Ecto neural progenitor cell (in vitro differentiated cells): ENCODE measurements at places on chromosomes 5 and 9.
A peak's percentile ranks its signal among the peaks of the same experiment; 100 is the strongest.

DNA sequence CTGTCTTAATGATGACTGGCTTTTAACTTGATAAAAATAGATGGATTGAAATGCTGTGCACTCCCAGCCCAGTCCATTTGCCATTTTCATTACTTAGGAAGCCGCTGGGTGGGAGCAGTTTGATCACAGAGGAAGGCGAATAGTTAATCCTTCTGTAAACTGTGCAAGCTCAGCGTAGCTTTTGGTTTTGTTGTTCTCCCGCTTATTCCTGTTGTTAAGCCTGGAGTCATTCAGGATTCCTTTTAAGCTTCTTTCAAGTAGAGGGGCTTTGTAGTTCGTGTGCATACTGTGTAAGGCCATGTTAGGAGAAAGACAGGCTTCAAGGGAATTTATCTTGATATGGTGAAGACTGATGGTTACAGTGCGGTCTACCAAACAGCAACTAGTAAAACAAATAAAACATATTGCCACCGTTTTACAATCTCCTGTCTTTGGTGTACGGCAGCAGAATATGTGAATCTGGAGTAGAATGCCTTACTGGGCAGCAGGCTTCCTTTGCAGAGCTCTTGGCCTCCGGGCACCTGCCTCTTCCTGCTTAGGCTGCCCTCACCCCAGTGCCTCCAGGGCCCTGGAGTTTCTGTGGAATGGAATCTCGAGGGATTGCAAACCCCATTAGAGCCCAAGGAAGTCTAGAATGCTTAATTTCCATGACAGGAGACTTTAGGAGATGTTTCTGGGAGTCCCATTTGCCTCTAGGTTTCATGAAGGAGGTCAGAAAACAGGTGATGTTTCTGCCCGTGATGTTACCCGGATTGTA lies 141.4 kb downstream of the TRIO start:
- DNase-seq: peak; percentile 67

- DNase-seq: no peak
Measured at GRCh38 chr9:113598883-113599282, 135.4 kb downstream of the RGS3 start.

GRCh38 chr5:160269017-160269416 lies 39.7 kb downstream of the FABP6 start:
- no peak for DNase-seq

- DNase-seq: no peak
Measured at GRCh38 chr9:135479469-135480052, at the start of gene PPP1R26. PPP1R26 (plus strand) TSS chr9:135479782; CDS start chr9:135484511, 4,729 bp downstream.

DNA sequence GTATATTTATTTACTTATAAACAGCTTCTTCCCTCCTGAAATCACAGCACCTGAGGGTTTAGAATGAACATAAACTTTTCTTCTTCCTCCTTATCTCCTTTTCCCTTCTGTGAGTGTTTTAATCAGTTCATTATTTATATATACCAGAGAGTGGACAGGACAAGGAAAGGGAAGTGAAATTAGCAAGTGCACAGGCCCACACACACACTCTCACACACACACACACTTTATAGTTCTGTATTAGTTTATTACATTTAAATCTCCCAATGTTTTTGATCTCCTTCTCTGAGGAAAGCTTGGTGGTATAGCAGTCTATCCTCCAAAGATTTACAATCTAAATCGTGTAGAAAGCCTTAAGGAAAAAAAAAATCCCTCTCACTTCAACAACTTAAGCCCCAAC lies 353.5 kb downstream of the NDUFS4 start:
- DNase-seq: no peak

- DNase-seq: no peak
Measured at GRCh38 chr9:90044263-90044662, 439.5 kb downstream of the GADD45G start.

- no peak for DNase-seq
Measured at GRCh38 chr5:160621526-160621925, 199.9 kb downstream of the PTTG1 start.

- no peak for DNase-seq
Measured at GRCh38 chr9:27763831-27764230, 190.6 kb upstream of the C9orf72 start.

DNA sequence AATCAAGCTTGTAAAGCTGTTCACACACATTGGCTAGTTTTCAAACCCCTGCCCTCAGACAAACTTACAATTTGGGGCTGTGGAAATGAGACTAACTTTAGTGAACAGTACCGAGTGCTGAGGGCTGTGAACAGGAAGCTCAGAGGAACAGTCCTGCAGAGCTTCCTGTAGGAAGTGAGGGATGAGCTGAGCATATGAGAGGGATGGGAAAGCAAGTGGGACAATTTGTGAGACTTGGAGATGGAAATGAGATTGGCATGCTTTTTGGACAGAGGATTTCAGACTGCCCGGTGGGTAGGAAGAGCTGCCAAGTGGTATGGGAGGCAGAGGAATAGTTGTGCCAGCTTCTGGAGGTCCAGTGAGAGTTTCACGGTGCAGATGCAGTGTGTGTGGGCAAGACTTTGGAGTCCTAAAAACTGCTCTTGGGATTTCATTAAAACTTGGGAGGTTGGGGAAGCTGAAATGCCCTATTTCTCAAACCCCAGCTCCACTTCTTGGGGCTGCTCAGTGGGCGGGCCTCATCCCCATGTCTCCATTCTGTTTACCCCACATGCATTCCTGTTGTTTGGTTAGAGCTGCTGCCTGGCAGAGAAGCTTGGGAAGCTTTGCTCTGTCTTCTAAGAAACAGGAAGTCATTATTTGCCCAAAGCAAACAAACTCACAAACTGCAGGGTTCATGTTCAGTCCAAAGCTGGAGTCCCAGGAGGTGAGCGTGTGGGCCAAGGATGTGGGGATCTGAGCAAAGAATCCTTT lies 267.5 kb downstream of the ZSWIM6 start:
- DNase-seq: no peak

DNA sequence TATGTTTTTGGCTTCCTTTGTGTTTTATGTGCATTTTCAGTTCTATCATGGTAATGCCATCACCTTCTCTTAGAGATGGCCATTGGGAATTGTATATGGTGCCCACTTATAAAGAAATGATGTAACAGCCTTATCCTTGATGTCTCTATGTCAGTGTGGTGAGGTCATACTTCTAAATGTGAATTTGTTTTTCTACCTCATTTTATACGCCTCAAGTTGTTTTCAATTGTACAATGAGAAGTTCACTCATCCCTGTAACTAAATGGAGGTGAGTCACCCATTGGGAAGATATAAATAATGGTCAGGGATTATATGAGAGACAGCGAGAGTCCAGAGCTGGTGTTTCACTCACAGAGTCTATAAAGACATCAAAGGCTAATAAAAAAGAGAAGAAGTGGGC lies 402.4 kb downstream of the AGTPBP1 start:
- no peak for DNase-seq

DNA sequence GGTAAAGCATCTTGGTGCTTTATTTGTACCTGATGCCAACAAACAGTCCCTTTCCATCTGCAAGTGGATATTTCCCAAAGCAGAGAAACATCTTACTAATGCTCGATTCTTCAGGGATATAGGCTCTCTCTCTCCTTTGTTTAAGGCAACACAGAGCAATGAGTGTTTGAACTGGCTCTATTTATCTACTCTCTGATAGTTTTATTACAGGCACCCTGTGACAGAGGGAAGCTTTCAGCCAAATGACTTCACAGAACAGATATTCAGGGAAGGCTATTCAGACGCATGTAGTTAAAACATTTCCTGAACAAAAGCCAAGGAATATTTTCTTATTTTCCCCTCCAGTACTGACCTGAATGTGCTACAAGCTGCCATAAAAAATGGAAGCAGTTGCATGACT lies 141.8 kb downstream of the YIPF5 start:
- DNase-seq: no peak

DNA sequence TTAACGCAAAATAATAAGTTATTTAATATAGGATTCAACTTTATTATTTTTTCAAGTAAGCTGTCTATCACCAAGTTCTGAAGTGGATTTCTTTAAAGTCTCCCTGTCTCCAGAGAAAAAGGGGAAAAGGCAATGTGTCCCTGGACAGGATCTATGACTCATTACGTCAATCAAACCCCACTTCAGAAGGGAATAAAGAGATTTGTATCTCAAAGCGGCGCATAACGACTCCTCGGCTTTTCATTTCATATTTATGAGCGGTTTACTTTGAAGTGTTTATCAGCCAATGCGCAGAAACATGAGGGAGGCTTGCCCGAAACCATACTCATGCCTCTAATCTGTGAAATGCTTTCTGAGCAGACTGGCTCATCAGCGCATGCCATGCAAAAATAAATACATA lies 938.6 kb upstream of the WWC1 start:
- no peak for DNase-seq

DNA sequence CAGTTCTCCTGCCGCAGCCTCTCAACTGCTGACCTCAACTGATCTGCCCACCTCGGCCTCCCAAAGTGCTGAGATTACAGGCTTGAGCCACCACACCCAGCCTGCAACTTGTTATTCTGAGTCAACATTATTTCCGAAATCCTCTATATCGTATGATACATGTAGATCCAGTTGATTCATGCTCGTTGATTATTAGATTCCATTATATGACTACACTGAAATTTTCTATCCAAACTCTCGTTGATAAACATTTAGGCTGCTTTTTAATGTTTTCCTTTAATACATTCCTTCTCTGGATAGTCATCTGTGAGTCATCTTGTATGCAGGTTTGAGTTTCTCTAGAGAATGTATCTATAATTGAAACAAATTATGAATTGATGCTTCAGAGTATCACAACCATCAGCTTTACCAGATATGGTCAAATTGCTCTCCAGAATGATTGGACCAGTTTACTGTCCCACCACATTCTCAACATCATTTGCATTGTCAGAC lies 4.1 kb downstream of the CDK7 start:
- no peak for DNase-seq

DNA sequence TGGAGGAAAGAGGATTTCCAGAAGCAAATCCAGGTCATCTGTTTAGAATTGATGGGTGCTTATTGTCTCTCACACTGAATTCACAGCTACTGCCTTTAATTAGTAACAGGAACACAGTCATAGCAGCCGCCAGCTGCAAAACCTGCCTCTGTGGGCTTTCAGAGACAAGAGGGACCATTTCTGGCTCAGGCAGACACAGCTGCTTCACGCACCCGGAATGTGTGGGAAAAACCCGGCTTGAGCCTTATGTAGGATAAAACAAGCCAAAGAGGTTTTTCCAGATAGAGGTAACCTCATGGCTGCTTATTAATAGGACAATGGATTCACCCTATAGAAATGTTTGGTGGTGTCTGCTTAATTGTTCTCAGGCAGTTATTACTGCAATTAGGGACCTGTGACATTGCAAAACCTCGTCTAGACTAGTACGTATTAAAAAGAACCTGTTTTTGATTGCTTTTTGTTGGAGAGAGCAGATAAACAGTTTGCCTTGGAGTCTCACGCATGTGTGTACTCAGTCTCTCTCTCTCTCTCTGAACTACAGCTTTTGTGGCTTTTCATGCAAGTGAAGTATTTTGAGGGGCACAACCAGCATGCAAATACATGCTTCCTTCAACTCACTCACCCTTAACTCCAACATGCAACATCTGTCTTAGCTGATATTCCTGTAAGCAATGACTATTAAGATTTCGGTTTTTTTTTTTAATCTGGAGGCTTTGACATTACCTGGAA lies 302.7 kb downstream of the PLK2 start:
- DNase-seq: no peak

- peak; percentile 82 for DNase-seq
Measured at GRCh38 chr5:159209438-159210209, at the start of gene RNF145. RNF145 (minus strand) TSS chr5:159209553; CDS start chr5:159203617, 5,936 bp downstream.

GRCh38 chr9:38125889-38126288 lies 56.9 kb upstream of the SHB start:
- no peak for DNase-seq

GRCh38 chr9:124857533-124858162 lies 4.1 kb downstream of the RPL35 start:
- no peak for DNase-seq

DNA sequence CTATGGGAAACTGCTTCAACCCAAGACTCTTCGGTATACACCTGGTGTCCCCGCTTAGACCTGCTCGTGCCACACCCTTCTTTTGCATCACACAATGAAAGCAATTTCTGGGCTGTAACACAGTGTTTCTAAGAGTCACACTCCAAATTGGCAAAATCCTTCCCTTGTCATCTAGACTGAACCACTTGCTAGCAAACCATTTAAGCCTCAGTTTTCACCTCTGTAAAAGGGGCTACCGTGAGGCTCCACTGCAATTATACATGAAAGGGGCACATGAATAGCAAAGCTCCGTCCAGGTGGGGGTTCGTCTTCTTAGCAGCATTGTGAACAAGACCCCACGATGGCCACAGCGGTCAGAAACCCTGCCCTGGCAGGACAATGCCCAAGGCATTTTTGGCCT lies 166.8 kb downstream of the PAX5 start:
- no peak for DNase-seq

- DNase-seq: no peak
Measured at GRCh38 chr5:97840643-97841042, 657.6 kb upstream of the RIOK2 start.

DNA sequence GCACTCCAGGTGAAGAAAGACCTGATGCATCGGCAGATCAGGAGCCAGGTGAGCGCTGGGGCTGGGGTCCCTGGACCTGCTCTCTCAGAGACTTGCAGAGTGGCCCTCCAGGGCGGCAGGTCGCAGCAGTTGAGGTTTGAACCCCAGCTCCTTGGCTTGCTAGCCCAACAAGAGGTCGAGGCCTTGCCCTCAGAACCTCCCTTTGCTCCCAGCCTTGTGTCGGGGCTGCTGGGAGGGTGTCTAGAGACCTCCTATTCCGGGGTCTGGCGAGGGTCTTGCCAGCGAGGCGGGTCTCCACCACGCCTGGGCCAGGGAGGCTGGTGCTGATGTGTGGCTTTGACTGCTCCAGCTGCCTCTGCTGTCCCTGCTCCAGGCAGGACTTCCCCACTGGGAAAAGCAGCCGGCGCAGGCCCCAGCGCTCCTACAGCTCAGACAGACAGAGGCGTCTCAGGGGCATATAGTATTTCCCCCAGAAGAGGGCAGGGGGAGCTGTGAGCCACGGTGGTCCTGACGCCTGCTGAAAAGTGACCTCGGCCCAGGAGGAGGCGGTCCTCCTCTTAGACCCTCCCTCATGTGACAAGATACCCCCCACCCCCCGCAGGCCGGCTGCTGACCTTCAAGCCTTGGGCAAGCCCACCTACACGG lies 38.3 kb downstream of the LRSAM1 start:
- DNase-seq: peak; percentile 84

DNA sequence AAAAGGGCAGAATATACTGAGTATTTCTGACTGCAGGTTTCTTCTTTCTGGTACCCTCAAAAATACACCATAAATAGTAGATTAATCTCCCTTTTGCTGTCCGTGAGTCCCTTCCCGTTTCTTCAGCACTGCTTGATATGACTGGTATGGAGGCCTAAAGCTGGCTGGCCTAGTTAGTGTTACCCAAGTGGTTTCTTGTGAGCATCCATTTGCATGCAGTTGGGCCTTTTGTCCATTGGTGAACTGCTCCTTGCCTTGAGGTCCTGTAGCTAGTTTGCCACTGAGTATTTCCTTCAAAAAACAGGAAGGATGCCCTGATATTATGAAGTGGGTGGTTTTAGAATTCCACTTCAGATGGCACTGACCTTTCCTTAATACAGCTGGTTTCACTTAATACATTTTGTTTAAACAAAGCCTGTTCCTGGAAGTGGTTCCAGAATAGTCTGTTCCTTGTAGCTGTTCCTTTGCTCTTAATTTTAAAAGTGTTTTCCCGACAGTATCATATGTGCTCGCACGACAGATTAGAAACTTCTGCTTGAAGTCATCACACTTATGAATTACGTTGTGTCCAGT lies 40.0 kb upstream of the ABL1 start:
- DNase-seq: no peak
